ENCODE measurements at places on chromosomes 1 and 21. TPM values are rescaled to one million over a fixed set of nuclear protein-coding genes. Genes with fewer than 3 reads are reported as not detected.

The PTGFR gene
- 0.41 TPM for total RNA-seq

The BMP8B gene
- 0.10 TPM for total RNA-seq

The HJV gene
- not detected for total RNA-seq

The DYNLT5 gene
- total RNA-seq = 57.9 TPM

The AMIGO1 gene
- total RNA-seq = 1.2 TPM

The PGLYRP4 gene
- 1.7 TPM for total RNA-seq

The GABRD gene
- 0.64 TPM for total RNA-seq

The RGS13 gene
- not detected for total RNA-seq

The ATP1A2 gene
- 0.49 TPM for total RNA-seq

The DNTTIP2 gene
- 61.8 TPM for total RNA-seq

The OR2T2 gene
- not detected for total RNA-seq

The PTGFRN gene
- 23.7 TPM for total RNA-seq

The KLF17 gene
- 0.23 TPM for total RNA-seq

The SDC3 gene
- 51.3 TPM for total RNA-seq
